ENCODE measurements at places on chromosomes 12 and 14.

DNA sequence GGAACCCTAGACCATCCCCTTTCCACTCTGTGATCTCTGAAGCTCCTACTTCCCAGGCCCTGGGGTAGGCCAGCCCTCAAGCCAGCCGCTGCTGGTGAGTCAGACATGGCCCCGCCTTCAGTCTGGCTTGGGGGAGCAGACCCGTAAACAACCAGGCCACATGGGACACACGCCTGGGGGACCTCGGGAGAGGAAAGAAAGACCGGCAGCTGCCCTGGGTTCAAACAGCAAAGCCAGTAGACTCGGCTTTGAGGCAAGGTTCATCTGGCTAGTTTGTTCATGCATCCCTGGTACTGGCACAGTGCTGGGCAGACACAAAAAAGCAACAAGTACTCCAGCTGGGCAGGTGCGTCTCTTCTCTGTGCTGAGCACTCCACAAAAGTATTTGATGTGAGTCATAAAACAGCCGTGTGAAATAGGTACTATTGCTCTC is 101.9 kb downstream of the SETD3 start:
- DNase-seq: no peak

- no peak for DNase-seq
Measured at GRCh38 chr12:97118796-97119375, 211.8 kb downstream of the NEDD1 start.

DNA sequence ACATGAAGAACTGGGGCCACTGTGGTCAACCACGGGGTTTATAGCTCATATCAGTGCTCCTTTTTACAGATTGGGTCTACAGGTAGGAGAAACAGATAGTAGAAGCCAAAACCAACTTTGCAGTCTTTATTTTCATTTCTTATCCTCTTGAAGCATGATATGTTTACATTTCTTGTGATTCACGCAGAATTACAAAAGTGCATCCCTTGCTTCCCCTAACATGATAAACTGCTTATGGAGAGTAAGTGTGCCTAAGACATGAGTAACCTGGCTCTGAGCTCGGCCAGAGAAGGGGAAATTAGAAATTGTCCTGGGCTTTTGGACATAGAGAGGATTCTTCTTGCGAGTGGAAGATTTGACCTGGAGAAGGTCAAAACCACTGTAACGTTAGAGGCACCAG is 18.4 kb downstream of the PWP1 start:
- no peak for DNase-seq

GRCh38 chr12:53047221-53048032 is 2.4 kb upstream of the TNS2 start:
- DNase-seq: no peak

DNA sequence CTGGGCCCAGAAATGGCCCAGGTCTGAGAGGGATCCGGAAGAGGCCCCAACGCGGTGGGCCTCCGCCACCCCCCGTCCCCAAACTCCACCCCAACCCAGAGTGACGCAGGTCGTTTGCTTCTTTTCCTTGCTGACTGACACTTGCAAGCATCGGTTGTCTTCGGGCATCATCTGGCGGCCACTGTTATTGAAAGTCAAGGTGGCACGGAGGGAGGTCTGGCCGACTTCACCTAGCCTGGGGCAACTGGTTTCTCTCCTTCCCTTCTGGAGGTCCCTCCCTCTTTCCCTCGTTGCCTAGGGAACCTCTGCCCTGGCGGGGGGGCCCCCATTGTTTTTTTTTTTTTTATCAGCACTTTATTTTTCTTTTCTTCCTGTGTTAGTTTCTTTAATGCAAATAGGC is 241.8 kb downstream of the ALG10 start:
- no peak for DNase-seq
